ENCODE measurements at places on chromosomes 7 and 10.

- no peak for DNase-seq
Observed at GRCh38 chr10:122730238-122730637, 30.6 kb upstream of the C10orf120 start.

- no peak for DNase-seq
Observed at GRCh38 chr10:97515271-97515978, 16.7 kb downstream of the UBTD1 start.

DNA sequence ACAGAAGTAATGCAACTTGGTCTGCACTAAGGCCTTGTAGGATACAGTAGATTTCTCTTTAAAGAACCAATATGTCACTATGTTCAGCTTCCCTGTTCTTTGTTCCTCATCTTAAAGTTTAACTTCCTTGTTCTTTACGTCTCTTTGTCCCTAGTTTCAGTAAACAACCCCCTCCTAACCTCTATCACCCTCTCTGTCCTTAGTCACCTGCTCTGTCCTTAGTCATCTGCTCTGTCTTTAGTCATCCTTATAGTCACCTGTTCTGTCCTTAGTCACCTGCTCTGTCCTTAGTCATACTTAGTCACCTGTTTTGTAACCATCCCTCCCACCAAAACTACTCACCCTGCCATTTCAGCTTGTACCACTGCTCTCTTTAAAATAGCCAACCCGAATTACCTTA is 144.6 kb upstream of the TMEM106B start:
- DNase-seq = no peak

DNA sequence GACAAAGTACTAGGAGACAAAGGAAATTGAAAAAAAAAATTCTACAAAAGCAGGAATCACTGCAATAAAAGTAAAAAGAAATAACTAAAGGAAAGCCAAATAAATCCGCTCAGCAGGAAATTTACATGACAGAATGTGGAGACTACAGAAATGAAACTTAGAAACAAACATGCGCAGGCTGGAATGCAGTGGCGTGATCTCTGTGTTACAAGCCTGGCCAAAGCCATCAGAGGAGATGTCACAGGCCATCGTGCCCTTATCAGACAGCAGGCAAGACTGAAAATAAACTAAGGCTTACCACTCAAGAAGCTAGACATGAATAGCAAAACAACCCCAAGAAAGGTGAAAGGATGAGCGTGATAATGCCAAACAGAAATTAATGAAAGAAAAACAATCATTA is 6.3 kb upstream of the CAMK2B start:
- no peak for DNase-seq

Measured in stimulated activated CD8-positive, alpha-beta memory T cell treated with anti-CD3 and anti-CD28 coated beads, Interleukin-4, amount 100 ng/mL, for 4 hours (primary cell).